H9 (cell line): ENCODE measurements at places on chromosomes 13 and 19.

DNA sequence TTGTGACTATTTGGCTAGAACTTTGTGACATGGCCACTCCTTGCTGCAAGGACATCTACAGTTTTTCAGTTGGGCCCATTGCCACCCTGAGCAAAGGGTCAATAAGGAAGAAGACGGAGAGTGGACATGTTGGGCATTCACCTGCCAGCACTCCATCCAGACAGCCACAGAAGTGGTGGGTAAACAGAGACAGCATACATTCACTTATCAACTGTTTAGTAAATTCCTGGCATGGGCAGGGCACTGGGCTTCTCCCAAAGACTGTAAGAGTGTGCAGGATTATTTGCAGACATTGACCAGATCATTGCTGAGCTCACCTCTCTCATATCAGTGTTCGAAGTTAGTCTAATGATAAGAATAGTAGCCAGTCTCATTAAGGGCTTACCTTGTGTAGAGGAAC lies 29.2 kb downstream of the SIPA1L3 start:
- DNase-seq, result no peak

DNA sequence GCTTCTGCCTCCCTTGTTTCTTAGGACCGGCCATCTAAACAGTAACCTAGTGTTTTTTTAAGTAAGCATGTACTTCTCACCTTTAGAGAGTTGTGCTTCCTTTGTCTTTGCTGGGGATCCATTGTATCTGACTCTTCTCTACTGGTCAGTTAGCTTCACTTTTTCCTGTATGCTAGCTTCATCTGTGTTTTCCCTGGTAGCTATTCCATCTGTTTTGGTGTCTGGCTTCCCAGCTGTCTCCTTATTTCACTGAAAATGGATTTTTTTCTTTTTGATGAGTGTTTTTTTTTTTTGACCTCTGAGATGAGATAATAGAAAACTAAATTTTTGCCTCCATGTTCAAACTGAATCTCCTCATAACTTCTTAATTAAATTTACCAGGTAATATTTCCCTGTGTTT lies 637.0 kb upstream of the SLC10A2 start:
- no peak for DNase-seq

- no peak for DNase-seq
Observed at GRCh38 chr19:27654266-27654990, 1558.5 kb downstream of the UQCRFS1 start.

DNA sequence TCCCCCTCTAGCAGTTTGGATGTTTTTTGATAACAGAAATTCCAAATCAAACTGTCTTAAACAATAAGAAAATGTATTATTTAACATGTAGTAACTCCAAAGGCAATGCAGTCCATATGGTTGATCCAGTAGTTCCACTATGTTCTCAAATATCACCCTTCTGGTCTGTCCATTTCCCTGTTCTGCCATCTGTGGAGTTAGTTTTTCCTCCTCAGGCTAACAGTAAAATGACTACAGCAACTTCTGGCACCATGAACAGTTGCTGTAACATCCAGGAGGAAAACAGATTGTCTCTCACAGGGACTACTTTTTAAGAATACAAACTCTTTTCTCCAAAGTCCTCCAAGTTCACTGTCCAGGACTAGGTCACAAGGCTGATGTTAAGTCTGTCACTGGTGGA lies 455.4 kb downstream of the FGF14 start:
- DNase-seq, result no peak
